Adipocyte (in vitro differentiated cells): ENCODE measurements at places on chromosomes 16 and 17.

GRCh38 chr16:87957296-87958094 is 6.3 kb downstream of the BANP start:
- DNase-seq = no peak

DNA sequence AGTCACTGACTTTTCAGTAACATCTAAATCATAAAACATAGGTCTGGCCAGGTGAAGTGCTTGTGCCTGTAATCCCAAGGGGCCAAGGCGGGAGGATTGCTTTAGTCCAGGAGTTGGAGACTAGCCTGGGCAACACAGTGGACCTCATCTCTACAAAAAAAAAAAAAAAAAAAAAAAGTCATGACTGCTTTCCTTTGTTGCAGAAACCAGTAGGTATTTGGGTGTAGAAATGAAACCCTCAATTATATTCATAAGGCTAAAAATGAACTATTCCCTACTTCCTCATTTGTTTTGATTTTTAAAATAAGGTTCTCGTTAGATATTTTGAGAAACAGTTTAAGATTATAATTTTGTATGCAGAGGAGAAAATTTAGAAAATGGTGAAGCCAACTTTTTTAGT is 26.0 kb downstream of the PITPNC1 start:
- DNase-seq = no peak

- peak; percentile 10 for DNase-seq
Measured at GRCh38 chr17:80096561-80097021, 4.8 kb upstream of the GAA start.

- DNase-seq = no peak
Measured at GRCh38 chr17:2928294-2928890, 132.2 kb downstream of the RAP1GAP2 start.

GRCh38 chr17:48841395-48841831 is 10.6 kb downstream of the CALCOCO2 start:
- DNase-seq = peak; percentile 95

- DNase-seq = no peak
Measured at GRCh38 chr16:22292320-22292719, 4.9 kb upstream of the POLR3E start.

DNA sequence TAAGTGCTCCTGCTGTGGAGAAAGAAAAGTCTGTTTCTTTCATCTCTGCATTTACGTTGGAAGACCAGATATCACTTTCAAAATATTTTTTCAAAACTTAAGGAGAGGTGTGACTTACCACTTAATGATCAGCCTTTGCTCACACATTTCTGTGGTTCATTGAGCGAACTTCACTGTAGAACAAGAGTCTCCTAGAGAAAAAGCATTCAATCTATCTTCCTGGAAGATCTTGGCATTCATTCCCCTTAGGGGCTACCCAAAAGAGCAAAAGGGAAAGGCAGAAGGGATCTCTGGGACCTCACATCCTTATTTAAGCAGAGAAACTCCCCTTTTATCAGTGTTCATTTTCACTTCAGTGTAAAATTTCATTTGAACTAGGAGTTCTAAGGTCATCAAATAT is 61.2 kb downstream of the HS3ST3A1 start:
- DNase-seq = no peak

- DNase-seq = no peak
Measured at GRCh38 chr16:88969361-88969831, 7.6 kb downstream of the CBFA2T3 start.

- DNase-seq = peak; percentile 56
Measured at GRCh38 chr16:4404247-4404966, 12.0 kb downstream of the CORO7 start.

DNA sequence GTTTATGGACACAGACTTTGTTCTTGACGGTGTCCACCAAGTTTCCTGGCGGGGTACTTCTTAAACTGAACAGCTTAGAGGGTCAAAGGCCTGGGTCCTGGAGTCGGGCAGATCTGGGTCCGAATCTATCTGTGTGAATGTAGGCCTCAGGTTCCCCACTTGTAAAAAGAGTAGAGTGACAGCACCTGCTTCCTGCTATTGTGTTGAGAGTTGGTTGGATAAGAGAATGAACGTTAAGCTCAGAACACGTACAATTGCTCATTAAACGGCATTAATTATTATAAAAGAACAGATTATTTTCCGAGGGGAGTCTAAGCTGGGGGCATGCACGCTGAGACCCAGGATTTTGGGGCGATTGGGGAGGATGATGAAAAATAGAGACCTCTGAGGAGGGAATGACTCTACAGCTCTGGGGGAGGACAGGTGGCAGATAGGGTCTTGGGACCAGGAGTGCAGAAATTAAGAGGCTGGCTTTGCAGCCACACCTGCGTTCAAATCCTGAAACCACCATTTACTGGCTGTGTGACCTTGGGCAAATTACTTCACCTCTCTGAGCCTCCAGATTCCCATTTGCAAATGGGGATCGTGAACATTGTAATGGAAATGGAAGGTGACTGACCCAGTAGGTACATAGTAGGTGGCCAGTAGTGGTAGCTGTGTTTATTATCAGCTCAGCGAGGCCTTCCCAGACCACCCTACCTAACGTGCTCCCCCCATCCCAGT is 862 bp downstream of the CLEC16A start:
- no peak for DNase-seq

- DNase-seq = no peak
Measured at GRCh38 chr17:76189741-76190140, 48.7 kb upstream of the FOXJ1 start.

DNA sequence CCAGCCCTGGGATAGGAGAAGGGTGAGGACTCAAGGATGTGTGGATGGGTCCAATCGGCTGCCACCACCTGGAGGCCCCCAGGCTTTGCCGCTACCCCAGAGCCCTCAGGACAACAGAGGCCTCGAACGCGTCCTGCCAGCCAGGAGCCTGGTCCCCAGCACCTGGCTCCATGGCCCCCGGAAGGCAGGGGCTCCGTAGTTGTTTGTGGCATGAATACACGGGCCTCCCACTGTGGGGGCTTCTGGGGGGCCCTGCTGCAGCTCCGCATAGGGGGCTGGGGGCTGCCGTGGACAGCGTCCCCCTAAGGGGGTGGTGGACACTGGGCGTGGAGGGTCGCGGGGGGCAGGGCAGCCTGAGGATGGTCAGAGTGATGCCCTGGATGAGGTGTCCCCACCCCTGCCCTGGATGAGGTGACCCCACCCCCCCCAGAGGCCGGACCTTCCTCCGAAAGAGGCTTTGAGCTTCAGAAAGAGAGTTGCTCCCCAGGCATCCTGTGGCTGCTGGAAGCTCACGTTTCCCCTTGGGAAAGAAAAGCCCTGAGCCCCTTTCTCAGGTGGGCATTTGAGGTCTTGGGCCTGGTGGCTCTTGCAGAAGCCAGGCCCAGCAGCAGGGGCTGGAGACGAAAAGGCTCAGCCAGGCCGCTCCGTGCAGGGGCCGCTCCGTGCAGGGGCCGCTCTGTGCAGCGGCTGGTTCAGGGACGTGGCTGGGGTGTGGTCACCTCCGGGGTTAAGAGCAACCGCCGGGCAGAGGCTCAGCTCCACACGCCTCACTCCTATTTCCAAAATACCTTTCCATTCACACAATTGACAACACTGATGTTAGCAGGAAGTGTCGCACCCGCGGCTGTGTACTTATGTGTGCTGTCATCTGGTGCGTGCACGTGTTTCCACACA is 40.3 kb upstream of the GNG13 start:
- DNase-seq = no peak

DNA sequence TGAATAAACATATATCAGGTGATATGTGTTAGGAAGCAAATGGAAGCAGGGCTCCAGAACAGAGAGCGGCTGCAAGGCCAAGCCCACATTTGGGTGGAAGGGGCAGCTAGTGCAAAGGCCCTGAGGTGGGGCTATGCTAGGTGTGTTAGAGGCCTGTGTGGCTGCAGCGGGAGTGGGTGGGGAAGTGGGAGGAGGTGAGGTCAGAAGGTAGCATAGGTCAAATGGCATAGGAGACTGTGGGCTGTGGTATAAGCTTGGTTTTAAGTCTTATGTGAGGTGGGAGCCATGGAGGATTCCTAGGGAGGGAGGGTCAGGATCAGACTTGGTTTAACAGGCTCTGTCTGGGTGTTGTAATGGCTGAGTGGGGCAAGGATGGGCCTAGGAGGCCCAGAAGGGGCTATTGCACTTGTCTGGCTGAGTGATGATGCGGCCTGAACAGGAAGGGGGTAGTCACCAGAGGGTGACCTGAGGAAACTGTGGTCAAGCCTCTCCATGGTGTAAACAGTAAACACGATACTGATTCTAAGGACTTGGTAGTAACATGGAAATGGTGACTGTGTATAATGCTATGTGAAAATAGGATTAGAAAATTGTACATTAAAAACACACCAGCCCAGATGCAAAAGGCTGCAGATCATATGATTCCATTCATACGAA is 31.1 kb downstream of the RAI1 start:
- peak; percentile 89 for DNase-seq

DNA sequence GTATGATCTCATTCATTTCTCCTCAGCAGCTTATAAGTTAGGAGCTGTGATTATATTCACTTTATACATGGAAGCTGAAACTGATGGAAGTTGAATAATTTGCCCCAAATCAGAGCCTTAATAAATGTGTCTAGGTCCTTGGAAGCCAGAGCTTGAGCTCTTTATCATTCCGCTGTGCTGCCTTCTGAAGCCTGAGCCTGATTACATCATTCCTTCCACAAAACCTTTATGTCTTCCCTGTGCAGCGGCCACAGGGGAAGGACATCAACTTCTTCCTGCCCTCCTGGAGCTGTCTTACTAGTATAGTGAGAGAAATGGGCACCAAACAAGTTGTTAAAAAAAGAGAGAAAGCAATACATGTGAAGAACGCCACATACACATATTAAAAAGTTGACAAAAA is 6.8 kb downstream of the TNRC6C start:
- no peak for DNase-seq

- no peak for DNase-seq
Measured at GRCh38 chr16:64445649-64446048, 676.2 kb downstream of the CDH11 start.

DNA sequence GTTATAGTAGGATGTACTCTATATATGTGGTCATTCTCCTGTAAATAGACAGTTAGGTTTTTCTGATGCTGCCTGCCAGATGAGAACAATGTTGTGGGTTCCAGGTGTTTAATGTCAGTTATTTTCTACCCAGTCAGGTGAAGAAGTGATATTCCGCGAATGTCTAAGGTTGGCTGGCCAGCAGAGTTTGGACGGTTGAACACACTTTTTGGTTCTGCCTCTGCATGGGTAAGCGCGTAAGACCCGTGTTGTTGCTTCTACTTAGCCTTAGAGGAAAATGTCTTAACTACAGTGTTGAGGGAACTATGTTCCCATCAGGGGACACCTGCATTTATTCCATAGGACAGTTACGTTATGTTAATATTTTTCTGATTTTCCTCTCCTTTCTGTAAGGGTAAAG is 162.6 kb downstream of the MAP2K6 start:
- no peak for DNase-seq

DNA sequence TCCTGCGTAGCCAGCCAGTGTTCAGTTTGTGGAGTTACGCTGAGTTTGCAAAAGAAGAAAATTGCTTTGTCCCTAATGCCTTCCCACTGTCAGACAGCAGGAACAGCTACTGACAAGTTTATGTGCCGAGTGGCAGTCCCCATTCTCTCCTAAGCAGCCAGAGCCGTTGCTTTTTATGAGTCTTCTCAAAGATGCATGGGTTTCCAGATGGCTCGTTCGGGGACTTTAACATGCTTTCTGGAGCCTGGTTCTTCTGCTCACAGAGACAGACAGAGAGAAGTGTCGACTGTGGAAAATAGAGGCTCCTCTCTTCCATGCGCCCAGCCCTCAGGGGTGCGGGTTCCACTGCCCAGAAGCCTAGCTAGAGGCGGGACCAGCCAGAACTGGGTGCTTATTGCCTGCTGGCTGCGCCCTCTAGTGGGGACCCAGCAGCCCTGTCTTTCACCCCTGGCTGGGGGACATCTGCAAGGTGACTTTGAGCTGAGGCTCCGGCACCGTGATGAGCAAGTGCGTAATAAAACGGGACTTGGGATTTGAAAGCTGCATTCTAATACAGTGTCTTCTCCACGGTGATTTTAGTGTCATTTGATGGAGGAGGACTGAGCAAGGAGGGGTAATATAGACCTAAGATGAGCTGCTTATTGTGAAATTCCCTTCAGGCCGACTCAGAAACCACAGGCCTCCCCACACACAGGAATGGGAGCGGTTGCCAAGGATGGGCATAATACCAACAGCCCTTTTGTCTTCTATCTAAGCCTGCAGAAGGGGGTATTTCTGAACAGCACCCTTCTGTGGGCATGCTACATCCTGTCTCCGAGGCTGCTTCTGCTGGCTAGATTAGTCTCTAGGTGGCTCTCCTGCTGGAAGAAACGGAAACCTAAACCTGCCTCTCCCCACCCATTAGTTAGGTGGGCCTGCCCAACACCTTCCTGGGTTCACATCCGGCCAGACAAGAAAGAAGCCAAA is 73.1 kb downstream of the CCDC182 start:
- DNase-seq = peak; percentile 86

DNA sequence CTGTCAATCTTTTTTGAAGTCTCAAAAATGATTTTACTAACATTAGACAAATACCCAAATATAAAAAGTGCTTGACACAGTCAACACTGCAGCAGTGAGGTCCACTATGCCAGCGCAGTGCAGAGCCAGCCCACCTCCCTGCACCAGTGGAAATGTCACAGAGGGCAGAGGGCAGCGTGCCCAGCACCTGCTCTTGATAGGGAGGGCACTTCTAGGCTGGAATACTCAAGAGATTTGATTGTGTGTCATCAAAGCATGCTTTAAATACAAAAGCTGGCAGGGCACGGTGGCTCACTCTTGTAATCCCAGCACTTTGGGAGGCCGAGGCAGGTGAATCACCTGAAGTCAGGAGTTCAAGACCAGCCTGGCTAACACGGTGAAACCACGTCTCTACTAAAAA is 136.0 kb downstream of the ANKRD11 start:
- no peak for DNase-seq

GRCh38 chr17:37481001-37481665 is 8.6 kb upstream of the DUSP14 start:
- DNase-seq = no peak

- DNase-seq = no peak
Measured at GRCh38 chr16:79856581-79856980, 256.0 kb upstream of the MAF start.

DNA sequence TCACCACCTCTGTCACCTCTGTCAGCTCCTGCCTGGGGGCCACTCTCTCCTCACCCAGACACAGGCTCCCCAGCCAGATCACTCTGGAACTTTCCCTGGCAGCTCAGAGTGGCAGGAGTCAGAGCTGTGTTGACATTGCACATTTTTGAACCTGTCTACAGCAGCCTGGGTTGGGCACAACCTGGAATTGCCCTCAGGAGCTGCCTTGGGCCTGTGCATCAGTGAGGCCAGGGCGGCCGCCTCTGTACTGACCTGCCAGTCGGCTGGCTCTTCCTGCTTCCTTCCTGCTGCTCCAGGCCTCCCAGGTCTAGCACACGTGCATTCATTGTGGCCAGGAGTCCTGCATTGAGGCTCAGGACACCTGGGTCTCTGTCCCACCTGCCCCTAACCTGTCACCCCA is 14.2 kb upstream of the TMEM11 start:
- DNase-seq = no peak

- no peak for DNase-seq
Measured at GRCh38 chr16:87685405-87685755, 80.4 kb downstream of the KLHDC4 start.

DNA sequence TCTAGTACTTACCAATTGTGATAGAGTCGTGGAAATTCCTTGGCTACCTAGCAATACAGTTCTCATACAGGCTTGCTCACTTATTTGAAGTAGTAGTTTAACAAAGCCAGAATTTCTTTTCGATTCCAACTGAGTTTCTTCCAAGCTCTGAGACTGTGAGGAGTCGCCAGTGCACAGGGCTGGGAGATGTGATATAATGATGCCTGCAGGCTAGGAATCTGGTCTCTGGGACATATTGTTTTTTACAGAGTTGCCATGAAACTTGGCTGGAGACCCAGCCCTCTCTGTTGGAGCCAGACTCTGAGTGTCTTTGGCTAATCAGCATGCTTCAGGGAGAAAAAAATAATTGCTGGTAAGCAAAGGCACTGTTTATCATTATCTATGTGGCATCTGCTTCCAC is 698.8 kb upstream of the GOT2 start:
- no peak for DNase-seq
